ENCODE measurements at places on chromosomes 3 and 15. TPM values are rescaled to one million over a fixed set of nuclear protein-coding genes. Genes with fewer than 3 reads are reported as not detected.

DNA sequence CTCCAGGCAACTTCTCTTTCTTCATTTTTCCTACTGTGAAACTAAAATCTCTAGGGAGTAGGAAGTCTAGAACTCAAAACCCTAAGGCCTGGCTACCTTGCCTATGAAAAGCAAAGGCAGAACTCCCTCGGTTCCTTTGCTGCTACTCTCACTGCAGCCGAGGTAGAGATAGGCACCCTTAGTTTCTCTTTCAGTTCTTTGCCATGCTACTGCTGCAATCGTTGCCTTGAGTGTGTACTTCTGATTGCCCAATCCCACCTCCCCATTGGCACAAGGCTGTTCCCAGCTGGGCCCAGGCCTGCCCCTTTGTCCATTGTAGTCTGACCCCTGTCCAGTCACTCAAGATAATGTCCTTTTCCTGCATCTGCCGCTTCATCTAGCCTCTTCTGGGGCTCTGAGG lies 92.3 kb upstream of the MRPS22 start:
- H3K27ac ChIP-seq = no peak overlapping the region
- H3K4me1 ChIP-seq = no peaks in the 10 kb centered on the region
- no peaks in the 10 kb centered on the region for H3K36me3 ChIP-seq
- no peak overlapping the region for H3K4me3 ChIP-seq
- H3K27me3 ChIP-seq = peaks cover 28% of the 10 kb centered on the region

DNA sequence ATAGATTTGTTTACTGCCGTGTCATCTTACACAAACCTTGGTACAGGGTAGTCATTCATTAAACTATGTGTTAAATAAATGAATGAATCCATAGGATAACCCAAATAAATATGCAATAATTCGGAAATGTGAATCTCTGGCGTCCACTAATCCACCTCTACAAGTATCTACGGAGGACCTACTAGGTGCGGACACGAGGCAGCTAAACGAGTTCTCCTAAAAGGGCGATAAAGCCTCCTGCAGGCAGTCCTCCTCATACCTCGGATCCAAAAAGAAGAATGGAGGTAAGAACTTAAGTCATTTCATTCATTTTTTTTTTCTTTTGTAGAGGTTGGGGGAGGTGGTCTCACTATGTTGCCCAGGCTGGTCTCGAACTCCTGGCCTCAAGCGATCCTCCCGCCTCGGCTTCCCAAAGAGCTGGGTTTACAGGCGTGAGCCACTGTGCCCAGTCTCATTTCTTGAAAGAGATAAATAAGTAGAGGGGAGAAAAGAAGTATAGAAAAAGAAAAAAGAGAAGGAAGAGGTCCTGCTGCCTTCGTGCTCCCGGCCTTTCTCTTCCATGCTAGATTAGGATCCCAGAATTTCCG lies 706 bp upstream of the RPL35A start:
- peaks cover 40% of the 10 kb centered on the region for H3K36me3 ChIP-seq
- no peaks in the 10 kb centered on the region for H3K27me3 ChIP-seq
- DNase-seq = peak; percentile 30
- peak overlapping the region; percentile 99 for H3K27ac ChIP-seq
- peak overlapping the region; percentile 95 for H3K4me3 ChIP-seq

- H3K27me3 ChIP-seq = peaks cover 11% of the 10 kb centered on the region
- no peak for DNase-seq
- H3K4me1 ChIP-seq = peaks cover 7% of the 10 kb centered on the region
- no peaks in the 10 kb centered on the region for H3K36me3 ChIP-seq
- no peak overlapping the region for H3K27ac ChIP-seq
- H3K4me3 ChIP-seq = no peak overlapping the region
These were observed 273.7 kb downstream of the RBMS3 start for GRCh38 chr3:29554566-29554965.

- H3K4me3 ChIP-seq = peak overlapping the region; percentile 80
- peaks cover 3% of the 10 kb centered on the region for H3K36me3 ChIP-seq
- DNase-seq = no peak
- H3K27ac ChIP-seq = peak overlapping the region; percentile 52
These were observed 34.7 kb downstream of the HMCES start for GRCh38 chr3:129313415-129313664.

DNA sequence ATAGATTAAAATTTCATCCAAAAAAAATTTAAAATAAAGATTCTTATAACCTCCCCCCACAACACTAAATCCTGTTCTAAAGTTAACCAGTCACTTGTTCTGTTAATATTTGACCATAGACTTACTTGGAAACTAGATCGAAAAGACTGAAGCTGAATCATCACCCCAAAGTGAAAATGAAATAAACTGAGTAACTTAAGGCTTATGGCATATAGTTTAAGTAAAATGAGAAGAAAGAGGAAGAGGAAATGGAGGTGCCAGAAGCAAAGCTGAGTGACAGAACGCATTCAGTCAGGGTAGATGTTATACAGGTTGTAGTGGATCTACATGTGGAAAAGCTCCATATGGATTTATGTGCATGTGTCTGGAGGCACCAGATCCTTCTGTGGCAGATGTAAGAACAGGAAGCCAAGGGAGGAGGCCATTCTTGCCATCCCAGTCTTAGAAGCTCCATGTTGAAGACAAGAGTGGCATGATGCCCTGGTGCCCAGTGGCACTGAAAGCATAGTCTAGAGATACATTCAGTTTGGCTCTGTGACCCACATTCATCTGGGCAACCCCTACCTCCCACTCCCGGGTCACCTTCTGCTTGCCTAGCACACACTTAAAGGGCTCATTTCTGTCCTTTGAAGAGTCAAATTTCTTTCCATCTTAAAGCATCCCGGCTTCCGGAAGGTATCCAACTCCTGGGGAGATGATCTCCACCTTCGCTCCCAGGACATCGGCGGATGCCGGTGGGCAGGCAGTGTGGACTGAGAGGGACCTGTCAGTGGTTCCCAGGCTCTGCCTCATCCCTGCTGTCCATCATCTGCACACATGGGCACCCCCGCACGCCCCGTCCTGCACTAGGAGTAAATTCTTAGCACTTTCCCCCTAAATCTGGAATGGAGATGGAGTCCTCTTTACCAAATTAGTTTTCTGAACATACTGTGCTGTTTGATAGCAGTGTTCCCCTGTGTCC lies 90.8 kb downstream of the NEO1 start:
- peaks cover 4% of the 10 kb centered on the region for H3K27me3 ChIP-seq
- H3K27ac ChIP-seq = peak overlapping the region; percentile 85
- H3K36me3 ChIP-seq = no peaks in the 10 kb centered on the region
- H3K4me1 ChIP-seq = peaks cover 21% of the 10 kb centered on the region

DNA sequence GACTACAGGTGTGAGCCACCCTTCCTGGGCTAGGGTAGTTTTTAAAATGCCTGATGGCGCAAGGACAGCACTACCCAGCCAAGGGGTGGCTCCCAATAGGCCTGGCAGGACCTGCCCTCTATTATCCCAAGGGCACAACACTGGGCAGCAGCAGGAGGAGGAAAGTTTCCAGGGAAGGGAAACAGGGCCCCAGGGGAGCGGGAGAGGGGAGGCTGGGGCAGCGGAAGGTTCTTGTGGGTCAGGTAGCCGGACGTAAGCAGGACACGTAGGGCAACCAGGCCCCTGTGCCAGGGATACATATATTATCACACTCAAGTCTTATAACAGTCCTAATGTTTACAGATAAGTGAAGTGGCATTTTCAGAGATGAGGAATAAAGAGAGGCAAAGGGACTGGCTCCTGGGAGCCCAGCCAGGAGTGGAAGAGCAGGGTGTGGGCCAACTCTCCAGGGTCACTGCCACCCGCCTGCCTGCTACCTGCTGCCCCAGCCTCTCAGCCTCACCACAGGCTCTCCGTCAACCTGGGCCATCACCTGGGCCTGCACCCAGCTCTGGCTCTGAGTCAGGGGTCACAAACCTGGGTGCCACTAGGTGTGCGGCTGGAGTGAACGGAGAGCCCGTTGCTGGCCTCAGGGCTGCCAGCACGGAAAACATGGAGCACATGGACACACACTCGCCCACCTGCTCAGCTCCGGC lies 73.2 kb upstream of the SNRPA1 start:
- H3K27ac ChIP-seq = no peak overlapping the region
- peaks cover 5% of the 10 kb centered on the region for H3K4me1 ChIP-seq
- H3K4me3 ChIP-seq = no peak overlapping the region
- no peak for DNase-seq

GRCh38 chr15:77747175-77748077 lies 114.7 kb upstream of the LINGO1 start:
- peak; percentile 23 for DNase-seq
- peaks cover 8% of the 10 kb centered on the region for H3K4me1 ChIP-seq
- no peak overlapping the region for H3K27ac ChIP-seq
- H3K4me3 ChIP-seq = no peak overlapping the region
- no peaks in the 10 kb centered on the region for H3K36me3 ChIP-seq

- no peak for DNase-seq
- H3K27ac ChIP-seq = no peak overlapping the region
These were observed 479.8 kb downstream of the PLOD2 start for GRCh38 chr3:145681181-145681580.

GRCh38 chr15:84715441-84716035 lies 401 bp downstream of the SEC11A start:
- peak; percentile 73 for DNase-seq
- peak overlapping the region; percentile 83 for H3K4me3 ChIP-seq
- H3K27ac ChIP-seq = peak overlapping the region; percentile 88
- H3K27me3 ChIP-seq = no peaks in the 10 kb centered on the region

- no peak overlapping the region for H3K4me3 ChIP-seq
- H3K4me1 ChIP-seq = no peaks in the 10 kb centered on the region
- no peak overlapping the region for H3K27ac ChIP-seq
- DNase-seq = peak; percentile 19
These were observed 14.1 kb downstream of the ANKRD34C start for GRCh38 chr15:79296583-79296982.

GRCh38 chr3:87367736-87368135 lies 91.4 kb upstream of the POU1F1 start:
- no peak overlapping the region for H3K27ac ChIP-seq
- peaks cover 6% of the 10 kb centered on the region for H3K27me3 ChIP-seq
- no peak overlapping the region for H3K4me3 ChIP-seq
- DNase-seq = no peak
- H3K36me3 ChIP-seq = no peaks in the 10 kb centered on the region

- H3K27me3 ChIP-seq = no peaks in the 10 kb centered on the region
- H3K36me3 ChIP-seq = no peaks in the 10 kb centered on the region
- H3K4me3 ChIP-seq = no peak overlapping the region
- DNase-seq = peak; percentile 40
- H3K4me1 ChIP-seq = peaks cover 19% of the 10 kb centered on the region
- H3K27ac ChIP-seq = no peak overlapping the region
These were observed 29.3 kb upstream of the SACM1L start for GRCh38 chr3:45659661-45660566.

GRCh38 chr3:178117641-178118040 lies 418.6 kb upstream of the KCNMB2 start:
- H3K4me1 ChIP-seq = peaks cover 5% of the 10 kb centered on the region
- H3K4me3 ChIP-seq = no peak overlapping the region
- peaks cover 6% of the 10 kb centered on the region for H3K36me3 ChIP-seq
- H3K27ac ChIP-seq = no peak overlapping the region
- no peaks in the 10 kb centered on the region for H3K27me3 ChIP-seq

- no peak overlapping the region for H3K4me3 ChIP-seq
- H3K36me3 ChIP-seq = no peaks in the 10 kb centered on the region
- H3K4me1 ChIP-seq = peaks cover 23% of the 10 kb centered on the region
- DNase-seq = no peak
- H3K27ac ChIP-seq = no peak overlapping the region
These were observed 65.8 kb downstream of the TPRG1 start for GRCh38 chr3:189237526-189237925.

GRCh38 chr3:125349055-125349454 lies 26.1 kb downstream of the ZNF148 start:
- no peak overlapping the region for H3K27ac ChIP-seq
- H3K4me3 ChIP-seq = no peak overlapping the region
- H3K36me3 ChIP-seq = peaks cover 60% of the 10 kb centered on the region
- H3K27me3 ChIP-seq = no peaks in the 10 kb centered on the region
- H3K4me1 ChIP-seq = peaks cover 62% of the 10 kb centered on the region

GRCh38 chr3:64140651-64141050 lies 84.6 kb downstream of the PRICKLE2 start:
- no peak overlapping the region for H3K27ac ChIP-seq
- no peaks in the 10 kb centered on the region for H3K36me3 ChIP-seq
- DNase-seq = no peak
- no peaks in the 10 kb centered on the region for H3K27me3 ChIP-seq
- H3K4me3 ChIP-seq = no peak overlapping the region

GRCh38 chr15:90087454-90088154 lies 14.7 kb downstream of the IDH2 start:
- H3K27me3 ChIP-seq = no peaks in the 10 kb centered on the region
- no peak overlapping the region for H3K27ac ChIP-seq
- peaks cover 10% of the 10 kb centered on the region for H3K4me1 ChIP-seq
- peak; percentile 61 for DNase-seq

- no peak for DNase-seq
- no peaks in the 10 kb centered on the region for H3K27me3 ChIP-seq
- peaks cover 28% of the 10 kb centered on the region for H3K4me1 ChIP-seq
- no peak overlapping the region for H3K4me3 ChIP-seq
- peaks cover 4% of the 10 kb centered on the region for H3K36me3 ChIP-seq
These were observed 123.5 kb upstream of the TBL1XR1 start for GRCh38 chr3:177320765-177321247.

GRCh38 chr15:47523681-47524475 lies 193.4 kb upstream of the SEMA6D start:
- no peak overlapping the region for H3K4me3 ChIP-seq
- DNase-seq = no peak
- H3K4me1 ChIP-seq = no peaks in the 10 kb centered on the region
- H3K27ac ChIP-seq = no peak overlapping the region
- H3K36me3 ChIP-seq = no peaks in the 10 kb centered on the region

- H3K4me1 ChIP-seq = peaks cover 23% of the 10 kb centered on the region
- H3K27me3 ChIP-seq = no peaks in the 10 kb centered on the region
- H3K27ac ChIP-seq = peak overlapping the region; percentile 48
- H3K4me3 ChIP-seq = no peak overlapping the region
- no peak for DNase-seq
- H3K36me3 ChIP-seq = no peaks in the 10 kb centered on the region
These were observed 220.0 kb downstream of the SV2B start for GRCh38 chr15:91320101-91320500.

DNA sequence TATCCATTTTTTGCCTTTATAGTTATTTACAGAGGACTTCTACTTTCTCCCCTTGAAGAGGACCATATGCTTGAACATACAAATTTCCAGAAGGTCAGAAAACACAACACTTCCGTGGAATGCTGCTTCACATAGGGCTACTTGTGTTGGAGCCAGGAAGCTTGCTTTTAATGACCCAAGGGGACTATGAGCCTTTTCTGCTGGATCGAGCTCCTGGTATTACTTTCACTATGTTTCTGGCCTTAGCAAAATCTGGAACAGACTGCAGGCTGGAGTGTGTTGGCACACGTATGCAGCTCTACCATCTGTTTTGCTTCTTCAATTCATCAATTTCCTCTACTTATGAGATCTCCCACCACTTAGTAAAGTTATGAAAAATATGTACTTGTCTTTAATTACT lies 69.3 kb upstream of the CBLB start:
- peaks cover 5% of the 10 kb centered on the region for H3K4me1 ChIP-seq
- no peaks in the 10 kb centered on the region for H3K36me3 ChIP-seq

- peak overlapping the region; percentile 36 for H3K4me3 ChIP-seq
- H3K27ac ChIP-seq = peak overlapping the region; percentile 91
- DNase-seq = no peak
- H3K36me3 ChIP-seq = peaks cover 15% of the 10 kb centered on the region
- no peaks in the 10 kb centered on the region for H3K27me3 ChIP-seq
These were observed 204.9 kb downstream of the TNIK start for GRCh38 chr3:171255236-171255806.

The NCKIPSD gene
- 69.7 TPM for total RNA-seq

The RBP2 gene
- total RNA-seq = not detected

The ITGB5 gene
- 0.41 TPM for total RNA-seq

The GRIP2 gene
- not detected for total RNA-seq

The LRRIQ4 gene
- total RNA-seq = 0.18 TPM

The MAGI1 gene
- 0.51 TPM for total RNA-seq

The SLC12A1 gene
- total RNA-seq = not detected

The HTR3E gene
- not detected for total RNA-seq

The DNAH12 gene
- total RNA-seq = 0.07 TPM

The MELTF gene
- total RNA-seq = 3.4 TPM

The SUMF1 gene
- 6.6 TPM for total RNA-seq

The FGF12 gene
- not detected for total RNA-seq

Measured in activated CD8-positive, alpha-beta T cell treated with anti-CD3 and anti-CD28 coated beads for 36 hours (primary cell).